Urinary bladder (tissue), 4 donors: ENCODE measurements at places on chromosomes 2 and 18. TPM values are rescaled to one million over a fixed set of nuclear protein-coding genes. Genes with fewer than 3 reads are reported as not detected.

The ACVR1 gene
- polyA plus RNA-seq = 29.7 TPM

The AQP12B gene
- polyA plus RNA-seq = not detected

GRCh38 chr18:67426486-67426885 lies 90.0 kb downstream of the DSEL start:
- no peak for DNase-seq

The NTSR2 gene
- 0.05 TPM for polyA plus RNA-seq

The MROH2A gene
- polyA plus RNA-seq = 7.3 TPM

- no peak for DNase-seq
Measured at GRCh38 chr2:147247749-147248148, 597.1 kb upstream of the ACVR2A start.

The PRSS56 gene
- polyA plus RNA-seq = not detected

DNA sequence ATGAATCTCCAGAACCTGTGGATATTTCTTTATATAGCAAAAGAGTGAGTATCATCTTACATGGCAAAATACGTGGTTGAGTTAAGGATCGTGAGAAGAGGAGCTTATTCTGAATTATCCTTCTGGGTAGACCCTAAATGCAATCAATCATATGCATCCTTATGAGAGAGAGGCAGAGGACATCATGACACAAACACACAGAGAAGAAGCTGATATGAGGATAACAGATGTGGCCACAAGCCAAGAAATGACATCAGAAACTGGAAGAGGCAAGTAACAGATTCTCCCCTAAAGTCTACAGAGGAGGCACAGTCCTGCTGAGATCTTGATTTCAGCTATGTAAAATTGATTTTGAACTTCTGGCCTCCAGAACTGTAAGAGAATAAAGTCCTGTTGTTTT lies 730.2 kb upstream of the ZNF804A start:
- no peak for DNase-seq

The BARD1 gene
- 4.6 TPM for polyA plus RNA-seq

The ST6GAL2 gene
- 1.3 TPM for polyA plus RNA-seq

The GKN1 gene
- polyA plus RNA-seq = 0.47 TPM

DNA sequence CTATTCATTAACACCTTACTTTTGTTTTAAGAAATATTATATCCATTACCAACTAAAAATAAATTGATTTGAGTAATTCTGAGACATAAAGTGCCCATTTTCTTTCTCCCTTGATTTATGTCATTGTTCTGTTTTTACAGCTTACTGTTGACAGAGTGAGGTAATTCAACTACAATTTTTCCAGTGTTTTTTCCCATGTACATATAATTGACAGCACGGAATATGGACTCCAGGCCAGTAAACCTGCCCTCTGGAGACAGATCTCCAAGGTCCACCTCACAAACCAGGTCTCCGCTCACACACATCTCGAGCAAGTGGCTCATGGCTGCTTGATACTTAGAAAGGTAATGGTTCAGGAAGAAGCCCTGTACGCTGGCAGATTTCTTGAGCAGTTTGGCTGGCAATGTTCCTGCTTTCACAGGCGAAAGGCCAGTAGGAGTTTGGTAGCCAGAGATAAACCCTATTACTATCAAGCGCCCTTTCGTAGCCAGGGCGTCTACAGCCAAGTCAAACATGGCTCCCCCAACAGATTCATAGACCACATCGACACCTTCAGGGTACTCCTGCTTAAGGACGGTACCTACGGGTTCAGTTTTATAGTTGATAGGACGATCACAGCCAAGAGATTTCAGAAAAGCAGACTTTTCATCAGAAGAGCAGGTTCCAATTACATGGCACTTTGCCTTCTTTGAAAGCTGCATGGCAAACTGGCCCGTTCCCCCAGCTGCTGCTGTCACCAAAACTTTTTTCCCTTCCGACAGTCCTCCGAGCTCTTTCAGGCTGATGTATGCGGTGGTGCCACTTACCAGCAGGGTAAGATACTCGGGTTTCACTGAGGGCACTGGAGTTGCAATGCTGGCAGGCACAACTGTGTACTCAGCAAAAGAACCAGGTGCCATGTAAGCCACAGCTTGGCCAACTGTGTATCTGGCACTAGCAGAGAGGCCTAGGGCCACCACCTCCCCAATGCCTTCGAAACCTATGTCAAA lies 7.4 kb downstream of the PTGR3 start:
- DNase-seq = no peak

DNA sequence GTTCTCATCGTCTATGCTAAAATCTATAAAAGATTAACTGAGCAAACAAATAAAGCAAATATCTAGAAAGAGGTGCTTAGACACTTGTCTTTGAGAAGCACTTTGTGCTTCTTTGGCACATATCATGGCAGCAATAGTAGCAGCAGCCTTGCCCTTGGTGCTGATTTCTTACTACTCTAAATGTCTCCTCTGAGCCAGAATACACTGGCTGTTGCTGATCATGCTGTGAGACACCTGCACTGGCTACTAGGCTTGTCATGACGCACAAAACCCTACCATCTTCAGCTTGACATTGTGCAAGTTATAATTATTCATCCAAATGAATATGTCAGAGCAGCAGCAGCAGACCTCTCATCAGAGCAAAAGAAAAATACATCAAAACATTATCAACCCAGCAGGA lies 46.7 kb downstream of the FANCL start:
- DNase-seq = no peak

DNA sequence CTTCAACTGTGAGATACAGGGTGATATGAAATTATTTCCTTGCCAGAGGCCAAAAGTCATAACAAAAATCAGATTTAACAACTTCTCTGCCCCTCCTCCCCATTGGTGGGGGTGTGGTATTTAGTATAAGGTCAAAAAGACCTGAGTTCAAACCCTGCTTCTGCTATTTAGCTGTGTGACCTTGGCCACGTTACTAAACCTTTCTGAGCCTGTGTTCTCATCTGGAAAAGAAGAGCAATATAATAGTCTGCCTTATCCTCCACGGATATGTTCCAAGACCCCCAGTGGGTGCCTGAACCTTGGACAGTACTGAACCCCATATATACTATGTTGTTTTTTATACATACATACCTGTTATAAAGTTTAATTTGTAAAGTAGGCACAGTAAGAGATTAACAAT lies 3.7 kb downstream of the CDC42EP3 start:
- no peak for DNase-seq

The DSG2 gene
- 10.1 TPM for polyA plus RNA-seq

The ANKRD30BL gene
- not detected for polyA plus RNA-seq

The PIEZO2 gene
- 5.9 TPM for polyA plus RNA-seq

DNA sequence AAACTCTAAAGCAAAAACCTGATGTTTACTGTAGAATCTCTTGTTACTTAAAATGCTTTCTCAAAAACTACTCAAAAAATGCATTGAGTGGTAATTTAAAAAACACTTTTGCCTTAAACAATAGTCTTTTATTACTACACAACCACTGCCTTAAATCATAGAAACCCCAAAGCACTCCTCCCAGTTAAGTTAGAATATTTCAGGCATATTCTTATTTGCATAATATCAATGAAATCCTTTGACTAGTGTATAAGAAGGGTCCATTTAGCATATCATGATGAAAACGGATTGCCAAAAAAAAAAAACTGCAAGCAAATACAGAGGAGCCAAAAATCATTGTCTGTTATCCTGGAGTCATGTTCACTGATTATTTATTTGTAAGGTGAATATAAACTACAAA lies 119.2 kb downstream of the PTPRM start:
- no peak for DNase-seq

DNA sequence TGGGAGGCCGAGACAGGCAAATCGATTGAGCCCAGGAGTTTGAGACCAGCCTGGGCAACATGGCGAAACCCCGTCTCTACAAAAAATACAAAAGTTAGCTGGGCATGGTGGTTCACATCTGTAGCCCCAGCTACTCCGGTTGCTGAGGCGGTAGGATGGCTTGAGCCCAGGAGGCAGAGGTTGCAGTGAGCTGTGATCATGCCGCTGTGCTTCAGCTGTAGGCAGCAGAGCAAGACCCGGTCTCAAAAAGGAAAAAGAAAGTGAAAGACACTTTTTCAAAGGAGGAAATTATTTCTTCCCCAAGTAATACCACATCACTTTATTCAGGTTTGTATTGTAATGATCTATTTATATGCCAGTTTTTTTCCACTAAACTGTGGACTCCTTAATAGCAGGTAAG lies 35.7 kb upstream of the TAF4B start:
- no peak for DNase-seq

- DNase-seq = no peak
Measured at GRCh38 chr2:126467367-126468054, 188.4 kb upstream of the GYPC start.

The RND3 gene
- polyA plus RNA-seq = 45.0 TPM

The HPCAL1 gene
- 36.3 TPM for polyA plus RNA-seq

GRCh38 chr2:101287303-101287702 lies 21.2 kb downstream of the RNF149 start:
- no peak for DNase-seq

The C1QL2 gene
- 0.04 TPM for polyA plus RNA-seq
